GM12891 (cell line): ENCODE measurements at places on chromosomes 12 and 14.

DNA sequence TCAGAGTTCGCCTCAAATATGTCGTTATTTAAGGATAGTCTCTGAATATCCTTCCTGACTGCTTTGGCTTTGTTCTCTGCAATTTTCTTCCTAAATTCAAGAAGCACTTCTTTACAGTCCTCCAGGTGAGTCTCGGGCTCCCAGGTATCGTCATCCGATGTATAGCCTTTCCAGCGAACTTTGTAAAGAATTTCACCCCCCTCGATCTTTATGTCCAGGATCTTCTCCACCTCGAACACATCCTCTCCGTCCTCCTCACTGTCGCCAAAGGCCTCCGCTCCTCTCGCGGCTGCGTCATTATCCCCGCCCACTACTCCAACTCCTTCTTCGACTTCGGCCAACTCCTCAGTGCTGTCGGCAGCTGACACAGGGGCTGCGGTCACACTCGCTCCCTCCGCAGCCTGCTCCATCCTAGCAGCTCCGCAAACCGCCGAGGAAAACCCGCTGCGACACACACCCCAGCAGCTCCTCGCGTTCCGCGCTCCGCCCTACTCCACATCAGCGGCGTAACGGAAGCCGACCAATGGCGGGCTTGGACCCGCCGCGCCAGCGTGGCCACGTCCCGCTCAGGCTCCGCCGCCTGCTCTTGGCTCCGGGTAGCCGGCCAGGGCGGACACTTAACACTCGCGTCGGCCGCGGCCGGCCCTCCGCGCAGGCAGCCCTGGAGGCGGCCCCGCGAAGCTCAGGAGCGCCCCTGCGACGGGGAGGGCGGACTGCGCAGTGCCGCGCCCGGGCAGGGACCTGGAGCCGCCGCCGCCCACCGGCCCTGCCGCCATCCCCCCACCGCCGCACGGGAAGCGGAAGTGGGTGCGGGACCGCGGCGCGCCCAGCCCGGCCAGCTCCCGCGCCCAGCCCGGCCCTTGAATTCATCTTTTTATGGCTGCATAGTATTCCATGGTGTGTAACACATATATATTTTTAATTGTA, 4.1 kb downstream of the CD163L1 start:
- DNase-seq, result no peak

DNA sequence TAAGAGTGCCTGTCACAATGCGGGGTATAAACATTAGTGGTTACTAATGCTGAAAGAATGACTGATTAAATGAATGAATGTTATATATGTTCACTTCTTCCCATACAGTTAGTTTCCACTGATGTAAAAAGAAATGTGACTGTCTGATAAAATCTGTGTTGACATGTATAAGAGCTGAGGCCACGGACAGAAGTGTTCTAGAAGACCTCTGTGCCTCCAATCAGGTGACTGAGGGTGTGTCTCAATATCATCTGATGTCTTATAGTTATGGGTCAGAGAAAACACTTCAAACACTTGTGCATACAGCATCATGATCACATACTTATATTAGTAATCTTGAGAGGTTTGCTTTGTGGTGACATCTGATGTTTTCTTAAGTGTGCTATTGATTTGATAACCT, 183.4 kb downstream of the TTC7B start:
- no peak for DNase-seq

DNA sequence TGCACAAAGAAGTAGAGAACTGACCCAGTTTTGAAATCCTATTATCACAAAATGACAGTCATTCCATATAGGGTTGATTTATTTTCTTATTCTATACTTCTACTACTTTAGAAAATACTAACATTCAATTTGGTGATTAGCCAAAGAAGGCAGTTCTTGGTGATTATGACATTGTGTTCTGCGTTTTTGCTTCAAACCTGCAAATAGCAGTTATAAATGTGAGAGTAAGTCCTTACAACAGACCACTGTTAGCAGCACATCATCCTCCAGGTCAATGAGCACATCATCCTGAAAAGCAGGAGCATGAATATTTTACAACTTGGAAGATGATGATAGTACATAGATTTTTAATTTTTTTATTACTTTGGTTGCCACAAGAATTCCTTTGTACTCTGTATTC, 53.1 kb downstream of the LIN7A start:
- no peak for DNase-seq

DNA sequence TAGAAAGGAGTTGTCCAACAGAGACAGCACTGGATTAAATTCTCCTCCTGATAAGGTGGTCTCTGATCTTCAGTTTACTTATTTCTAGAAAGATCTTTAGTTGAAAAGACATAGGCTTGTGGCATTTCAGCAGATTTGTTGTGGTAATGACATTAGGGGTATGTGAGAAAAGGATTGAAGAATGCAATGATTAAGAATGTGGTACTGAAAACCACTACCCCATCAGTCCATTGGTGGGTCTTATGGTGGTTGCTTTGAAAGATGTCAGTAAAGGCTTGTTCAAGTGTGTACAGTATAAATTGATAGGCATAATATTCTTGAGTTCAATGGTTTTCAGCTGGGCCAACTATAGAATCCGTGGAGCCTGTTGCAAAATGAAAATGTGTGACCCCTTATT, 10.8 kb downstream of the PPFIBP1 start:
- no peak for DNase-seq

- DNase-seq, result no peak
These were observed 34.6 kb downstream of the NTF3 start for GRCh38 chr12:5466521-5466960.

DNA sequence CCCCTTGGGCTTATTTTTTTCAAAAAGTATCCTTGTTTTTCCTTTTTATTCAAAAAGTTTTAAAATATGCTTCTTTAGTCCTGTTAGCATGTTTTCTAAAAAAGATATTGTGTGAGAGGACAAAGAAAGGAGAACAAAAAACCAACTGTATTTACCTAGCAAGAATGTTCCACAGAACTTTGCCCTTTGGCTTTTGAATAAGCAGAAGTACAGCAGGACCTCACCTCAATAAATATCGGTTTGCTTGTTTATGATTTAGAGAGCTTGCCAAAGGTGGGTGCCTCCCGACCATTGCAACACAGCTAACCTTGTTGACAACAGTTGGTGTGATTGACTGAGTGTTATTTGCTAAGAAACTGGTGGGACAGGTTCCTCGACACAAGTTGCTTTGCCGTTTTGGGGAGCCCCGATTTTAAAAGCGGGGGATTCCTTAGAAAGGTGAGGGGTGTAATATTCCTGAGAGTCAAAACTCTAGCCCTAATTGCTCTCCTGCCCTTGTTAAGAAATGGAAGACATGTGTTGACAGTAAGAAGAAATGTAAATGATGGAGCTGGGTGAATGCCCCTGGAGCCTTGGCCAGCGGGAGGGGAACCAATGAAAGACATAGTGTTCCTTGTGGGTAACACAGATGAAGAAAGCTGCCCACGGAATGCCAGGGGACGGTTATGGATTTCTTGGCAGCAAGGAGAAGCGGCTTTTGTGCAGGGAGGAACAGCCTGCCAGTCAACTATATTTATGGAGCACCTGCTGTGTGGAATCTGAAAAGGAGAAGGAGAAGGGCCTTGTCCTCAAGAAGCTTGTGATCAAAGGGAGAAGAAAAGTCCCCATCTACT, 13.7 kb downstream of the MYBPC1 start:
- no peak for DNase-seq

GRCh38 chr12:123050913-123051312, 70.4 kb downstream of the ARL6IP4 start:
- no peak for DNase-seq

- no peak for DNase-seq
These were observed 384.2 kb downstream of the GRIN2B start for GRCh38 chr12:13597166-13597565.

DNA sequence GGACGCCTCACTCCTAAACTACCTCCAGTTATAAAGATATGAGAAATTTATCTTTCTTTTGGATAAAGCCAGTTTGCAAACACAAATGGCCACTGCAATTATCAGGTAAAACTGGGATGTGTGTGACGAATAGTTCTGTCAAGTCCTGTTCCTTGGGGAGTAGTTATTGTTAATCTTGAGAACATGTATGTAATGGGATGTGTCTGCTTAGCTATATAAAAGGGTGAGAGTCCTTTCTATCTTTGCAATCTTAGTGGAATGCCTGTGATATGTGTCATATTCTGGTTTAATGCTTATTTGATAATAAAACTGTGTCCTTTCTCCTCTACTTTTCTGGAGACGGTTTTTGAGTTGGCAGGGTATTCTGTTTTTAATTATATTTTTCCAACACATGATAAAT, 56.1 kb upstream of the PKP2 start:
- DNase-seq, result no peak

- DNase-seq, result no peak
These were observed 72.7 kb downstream of the TPH2 start for GRCh38 chr12:72011374-72011773.

DNA sequence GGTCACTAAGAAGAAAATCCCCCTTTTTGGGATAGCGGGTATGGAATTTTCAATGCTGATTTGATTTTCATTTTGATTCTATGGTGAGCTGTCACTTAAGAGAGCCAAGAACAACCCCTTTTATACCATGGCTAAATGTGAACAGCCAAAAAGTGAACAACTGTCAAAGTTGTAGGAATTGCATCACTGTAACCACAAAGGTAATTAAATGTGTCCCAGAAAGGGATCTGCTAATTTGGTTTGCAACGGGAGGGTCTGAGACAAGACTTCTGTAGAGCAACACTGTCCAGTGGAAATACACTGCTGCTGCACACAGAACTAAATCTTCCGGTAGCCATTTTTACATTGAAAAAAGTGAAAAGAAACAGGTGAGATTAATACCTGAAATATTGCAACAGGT, 14.6 kb downstream of the CHST11 start:
- DNase-seq, result no peak

- no peak for DNase-seq
These were observed 75.2 kb downstream of the PITPNM2 start for GRCh38 chr12:123075646-123076171.

DNA sequence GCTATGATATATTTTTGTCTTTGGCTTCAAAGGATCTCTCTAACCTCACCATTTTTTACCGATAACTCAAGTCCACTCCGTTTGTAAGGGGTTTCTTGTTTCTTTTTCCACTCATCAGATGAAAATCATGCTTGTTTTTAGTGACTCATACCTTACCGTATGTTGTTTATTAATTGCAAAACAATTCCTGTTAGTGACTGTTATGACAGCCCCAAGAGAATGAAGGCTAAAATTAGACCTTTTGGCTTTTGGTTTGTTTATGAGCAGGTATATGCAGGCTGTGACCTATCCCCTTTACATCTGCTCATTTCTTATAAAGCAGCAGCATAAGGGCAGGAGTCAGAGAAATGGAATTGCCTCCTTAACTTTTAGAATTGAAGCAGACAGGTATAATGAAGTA, 319.8 kb downstream of the CEP128 start:
- DNase-seq, result no peak

DNA sequence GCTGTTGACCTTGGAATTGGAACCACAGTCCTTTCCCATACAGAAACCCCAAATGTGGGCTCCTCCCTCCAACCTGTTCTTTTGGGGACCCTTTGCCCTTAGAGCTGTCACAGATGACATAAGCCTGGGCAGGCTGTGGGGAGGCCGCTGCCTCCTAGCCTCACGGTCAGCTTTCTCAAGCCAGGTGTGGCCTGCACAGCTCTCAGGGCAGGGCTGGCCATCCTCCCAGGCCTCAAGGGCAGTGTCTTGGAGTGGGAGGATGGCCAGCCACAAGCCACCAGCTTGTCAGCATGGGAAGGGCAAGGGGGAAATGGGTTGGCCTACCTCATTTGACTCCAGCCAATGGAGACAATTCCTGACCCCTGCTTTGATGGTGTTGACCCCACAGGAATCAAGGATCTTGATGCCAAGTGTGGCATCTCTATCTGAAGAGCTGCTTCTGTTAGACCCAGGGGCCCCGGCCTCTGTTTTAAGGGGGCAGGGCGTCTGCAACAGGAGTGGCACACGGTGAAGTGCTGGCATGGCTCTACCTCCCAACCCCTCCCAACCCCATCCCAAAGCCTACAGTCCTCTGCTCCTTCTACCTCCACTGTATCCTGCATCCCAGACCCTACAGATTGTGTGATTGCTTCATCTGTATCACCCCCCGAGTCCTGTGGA, 11.5 kb downstream of the CBLN3 start:
- DNase-seq, result no peak

- DNase-seq, result no peak
These were observed 1.5 kb downstream of the CORO1C start for GRCh38 chr12:108729612-108730364.

- no peak for DNase-seq
These were observed 15.8 kb upstream of the VPS33A start for GRCh38 chr12:122282061-122282460.

- DNase-seq, result no peak
These were observed 63.3 kb downstream of the CALM1 start for GRCh38 chr14:90460136-90460535.

- no peak for DNase-seq
These were observed 9.8 kb downstream of the GARIN2 start for GRCh38 chr14:67199016-67199415.

GRCh38 chr14:35079742-35080141, 33.7 kb downstream of the FAM177A1 start:
- DNase-seq, result no peak
